Stimulated activated naive CD4-positive, alpha-beta T cell (primary cell): ENCODE measurements at places on chromosomes 1 and 21.
A peak's percentile ranks its signal among the peaks of the same experiment; 100 is the strongest.

DNA sequence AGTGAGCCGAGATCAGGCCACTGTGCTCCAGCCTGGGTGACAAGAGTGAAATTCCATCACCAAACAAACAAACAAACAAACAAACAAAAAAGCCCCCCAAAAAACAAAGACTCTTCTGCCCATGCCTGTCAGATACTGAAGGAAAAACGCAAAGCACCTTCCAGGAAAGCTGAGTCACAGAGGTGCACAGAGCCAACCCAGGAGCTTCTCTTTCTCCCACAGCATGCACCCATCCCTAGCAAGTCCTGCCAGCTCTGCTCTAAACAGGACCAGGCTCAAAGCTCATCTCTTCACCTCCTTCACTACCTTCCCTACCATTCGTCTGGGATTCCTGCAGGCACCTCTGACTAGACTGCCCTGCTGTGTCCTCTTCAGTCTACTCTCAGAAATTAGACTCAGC lies 46.5 kb downstream of the ETS2 start:
- DNase-seq = no peak

DNA sequence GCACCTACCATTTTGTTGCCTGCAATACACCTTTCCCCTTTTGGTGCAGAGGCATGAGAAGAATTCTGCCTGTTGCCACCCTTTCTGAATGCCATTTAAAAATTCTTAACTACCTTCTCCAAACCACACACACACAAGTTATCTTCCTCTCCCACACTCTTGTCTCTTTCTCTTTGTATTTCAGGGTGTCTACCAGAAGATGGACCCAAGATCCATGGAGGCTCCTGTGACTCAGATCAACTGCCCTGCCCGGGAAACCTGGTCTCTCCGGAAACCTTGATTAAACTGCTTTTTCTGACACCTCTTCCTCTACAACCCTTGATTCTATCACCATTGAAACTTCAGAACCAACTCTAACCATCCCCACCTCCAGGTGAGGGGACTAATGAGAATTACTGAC lies 2.4 kb upstream of the TARS2 start:
- no peak for DNase-seq

DNA sequence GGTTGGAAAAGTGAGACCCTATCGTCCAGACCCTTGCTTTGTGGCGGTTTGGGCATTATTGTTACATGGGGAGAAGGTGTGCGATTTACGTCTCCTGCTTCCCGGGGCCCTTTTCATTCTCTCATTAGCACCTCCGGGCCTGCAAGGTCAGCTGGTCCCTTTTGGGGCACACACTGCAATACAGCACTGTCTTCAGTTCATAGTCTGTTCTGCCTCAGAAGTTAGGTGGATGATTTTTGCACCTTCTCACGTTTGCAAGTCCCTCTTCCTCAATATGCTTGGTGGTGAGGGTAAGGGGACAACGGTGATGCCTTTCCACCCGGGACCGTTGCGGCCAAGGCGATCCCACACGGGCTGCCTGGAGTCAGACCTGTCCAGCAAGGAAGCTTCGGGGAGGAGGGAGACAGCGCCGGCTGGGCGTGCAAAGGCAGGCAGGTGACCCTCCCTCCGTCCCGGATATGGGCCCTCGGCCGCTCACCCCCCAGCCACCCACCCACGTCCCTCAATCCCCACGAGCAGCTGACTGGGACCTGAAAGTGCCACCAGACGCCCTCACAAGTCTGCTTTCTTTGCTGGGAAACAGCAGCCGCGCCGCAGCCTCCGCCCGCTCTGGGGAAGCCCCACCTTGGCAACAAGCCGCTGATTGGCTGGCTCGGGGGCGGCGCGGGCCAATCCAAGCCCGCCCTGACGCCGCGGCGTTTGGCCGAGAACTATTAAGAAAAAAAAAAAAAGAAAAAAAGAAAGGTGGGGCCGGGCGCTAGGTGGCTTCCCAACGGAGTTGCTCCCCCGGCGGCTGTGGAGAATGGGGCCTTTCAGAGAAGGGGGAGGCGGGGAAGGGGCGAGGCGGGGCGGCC lies 21.7 kb downstream of the BTG2 start:
- DNase-seq = peak; percentile 93

- DNase-seq = no peak
Observed at GRCh38 chr1:23456226-23456625, 27.8 kb downstream of the ASAP3 start.

- DNase-seq = no peak
Observed at GRCh38 chr1:114219172-114219868, 65.7 kb upstream of the SYT6 start.

DNA sequence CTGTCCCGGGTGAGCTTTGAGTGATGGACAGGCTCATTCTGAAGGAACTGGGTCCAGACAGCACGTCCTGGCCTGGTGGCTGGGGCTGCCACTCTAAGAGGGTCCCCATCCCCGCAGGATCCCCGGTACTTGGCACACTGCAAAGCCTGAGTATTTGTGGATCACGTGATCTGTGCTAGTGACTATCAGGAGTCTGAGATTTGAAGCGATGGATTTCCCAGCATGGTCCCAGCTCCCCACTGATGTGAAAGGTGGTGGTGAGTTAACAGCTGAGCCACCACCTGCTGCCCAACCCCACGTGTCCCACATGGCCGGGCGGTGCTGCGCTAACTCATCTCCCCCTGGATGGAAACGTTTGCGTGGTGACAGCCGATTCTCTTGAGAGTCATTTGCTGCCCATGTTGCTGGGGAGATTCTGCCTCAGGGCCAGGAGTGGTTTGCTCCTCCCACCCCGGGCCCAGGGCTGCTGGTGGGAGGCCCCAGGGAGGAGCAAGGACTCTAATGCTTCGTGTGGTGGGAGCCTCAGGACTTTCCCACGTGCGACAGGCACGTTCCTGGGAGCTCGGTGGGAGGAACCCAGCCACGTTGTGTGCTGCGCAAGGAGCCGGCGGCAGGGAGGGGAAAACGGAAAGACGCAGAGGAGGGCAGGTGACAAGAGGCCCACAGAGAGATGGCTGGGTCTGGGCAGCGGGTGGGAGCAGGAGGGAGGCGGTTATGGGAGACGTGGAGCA lies 15.1 kb downstream of the FAAP20 start:
- no peak for DNase-seq

DNA sequence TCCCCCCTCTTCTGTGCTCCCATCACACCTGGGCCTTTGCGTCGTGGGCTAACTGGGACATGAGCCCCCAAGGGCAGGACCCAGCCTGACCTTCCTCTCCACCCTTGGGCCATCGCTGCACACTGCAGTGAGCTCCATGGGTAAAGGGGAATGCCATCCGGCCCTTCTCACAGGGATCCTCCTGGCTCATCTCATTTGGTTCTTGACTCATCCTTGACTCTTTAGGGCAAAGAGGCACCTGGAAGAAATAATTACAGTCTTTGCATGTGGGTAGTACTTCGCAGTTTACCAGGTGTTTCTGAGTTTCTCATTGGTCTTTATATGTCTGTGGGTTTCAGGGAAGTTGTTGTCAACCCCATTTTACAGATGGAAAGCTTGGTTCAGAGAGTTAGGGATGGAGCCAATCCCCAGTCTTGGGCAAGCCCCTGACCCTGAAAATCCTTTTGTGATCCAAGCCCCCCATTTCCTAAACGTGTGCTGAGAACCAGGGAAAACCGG lies 59.3 kb upstream of the ID3 start:
- no peak for DNase-seq

DNA sequence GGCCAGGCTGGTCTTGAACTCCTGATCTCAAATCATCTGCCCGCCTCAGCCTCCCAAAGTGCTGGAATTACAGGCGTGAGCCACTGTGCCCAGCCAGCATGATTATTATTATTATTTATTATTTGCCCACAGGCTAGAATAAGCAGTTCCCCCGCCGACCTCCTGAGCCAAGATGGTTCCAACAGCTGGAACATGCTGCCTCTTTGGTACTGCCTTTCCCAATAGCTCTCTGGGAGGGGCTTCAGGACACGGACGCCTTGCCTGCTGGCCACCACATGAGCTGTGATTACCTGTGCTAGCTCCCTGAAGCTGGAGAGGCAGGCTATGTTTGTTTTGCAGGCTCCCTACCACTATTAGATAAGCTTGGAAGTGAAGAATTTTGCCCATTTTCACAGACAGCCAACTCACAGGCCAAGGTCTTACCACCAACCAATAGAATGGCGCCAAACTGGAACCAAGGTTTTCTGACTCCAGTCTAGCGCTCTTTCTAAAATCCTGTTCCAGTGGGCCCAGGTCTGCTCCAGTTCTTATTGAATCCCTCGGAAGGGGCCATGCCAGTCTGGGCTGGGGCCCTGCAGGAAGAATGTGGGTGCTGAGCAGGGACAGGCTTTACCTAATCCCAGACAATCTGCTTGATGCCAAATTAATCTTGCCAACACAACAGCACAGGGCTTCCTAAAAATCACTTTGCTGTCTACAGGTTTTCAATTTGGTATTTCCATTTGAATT lies 2.1 kb upstream of the GPR61 start:
- DNase-seq = no peak

GRCh38 chr1:194930132-194930531 lies 1678.1 kb downstream of the KCNT2 start:
- no peak for DNase-seq

DNA sequence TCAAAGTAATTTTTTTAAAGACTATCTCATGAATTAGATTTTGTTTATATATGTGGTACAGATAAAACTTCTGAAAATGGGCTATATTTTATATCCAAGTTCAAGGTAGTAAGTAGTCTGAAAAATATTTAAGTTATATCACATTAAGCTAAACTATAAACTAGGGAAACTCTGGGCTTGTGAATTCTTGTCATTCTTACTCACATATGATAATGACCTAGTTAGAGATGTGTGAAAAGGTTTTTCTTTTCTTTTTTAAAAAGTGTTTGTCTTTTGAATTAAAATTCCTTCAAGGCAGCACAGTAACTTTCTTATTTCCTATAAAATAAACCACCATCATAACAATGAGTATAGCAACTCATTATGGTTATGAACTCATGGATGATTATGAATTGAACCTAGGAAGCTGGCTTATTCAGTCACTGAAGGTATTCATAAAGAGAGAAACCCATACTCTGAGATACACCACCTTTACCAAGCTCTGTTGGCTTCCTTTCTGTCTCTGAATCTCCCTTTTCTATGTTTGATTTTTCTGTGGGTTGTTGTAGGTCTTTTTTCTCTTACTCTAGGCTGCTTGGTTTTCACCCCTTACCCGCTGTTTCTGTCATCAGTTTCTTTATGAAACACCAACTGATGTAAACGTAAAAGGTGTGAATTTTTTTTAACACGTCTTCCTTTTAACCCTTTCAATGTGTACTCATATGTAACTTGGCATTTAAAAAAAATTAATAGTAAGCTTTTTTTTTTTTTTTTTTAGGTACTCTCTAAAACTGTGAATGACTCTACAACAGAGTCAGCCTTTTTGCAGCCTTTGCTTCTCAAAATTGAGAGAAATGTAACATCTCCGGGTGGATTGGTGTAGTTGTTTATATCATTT lies 25.2 kb downstream of the IL12RB2 start:
- DNase-seq = no peak

GRCh38 chr1:116861137-116861536 lies 48.6 kb upstream of the PTGFRN start:
- no peak for DNase-seq

GRCh38 chr1:19840228-19840627 lies 25.1 kb upstream of the RNF186 start:
- no peak for DNase-seq

GRCh38 chr1:208206092-208206698 lies 38.0 kb downstream of the PLXNA2 start:
- no peak for DNase-seq

DNA sequence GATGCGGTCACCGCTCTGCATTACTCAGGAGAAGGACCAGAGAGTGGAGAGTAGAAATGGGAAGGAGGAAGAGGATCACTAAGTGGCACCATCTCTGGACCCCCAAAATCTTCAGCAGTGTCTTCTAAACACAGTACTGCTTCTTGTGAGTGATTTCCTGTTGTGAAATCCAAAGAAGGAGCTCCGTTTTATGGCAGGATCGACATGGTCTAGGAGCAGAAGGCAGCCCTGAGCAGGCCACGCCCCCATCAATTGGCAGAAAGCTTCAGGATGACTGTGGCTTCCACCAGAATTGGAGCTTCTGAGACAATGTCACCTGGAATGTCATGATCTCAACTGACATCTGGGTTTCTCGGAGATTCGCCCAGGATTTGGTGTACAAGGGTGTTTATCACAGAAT lies 171.5 kb downstream of the ADSS2 start:
- no peak for DNase-seq

GRCh38 chr1:205017766-205018165 lies 25.2 kb upstream of the CNTN2 start:
- DNase-seq = no peak

DNA sequence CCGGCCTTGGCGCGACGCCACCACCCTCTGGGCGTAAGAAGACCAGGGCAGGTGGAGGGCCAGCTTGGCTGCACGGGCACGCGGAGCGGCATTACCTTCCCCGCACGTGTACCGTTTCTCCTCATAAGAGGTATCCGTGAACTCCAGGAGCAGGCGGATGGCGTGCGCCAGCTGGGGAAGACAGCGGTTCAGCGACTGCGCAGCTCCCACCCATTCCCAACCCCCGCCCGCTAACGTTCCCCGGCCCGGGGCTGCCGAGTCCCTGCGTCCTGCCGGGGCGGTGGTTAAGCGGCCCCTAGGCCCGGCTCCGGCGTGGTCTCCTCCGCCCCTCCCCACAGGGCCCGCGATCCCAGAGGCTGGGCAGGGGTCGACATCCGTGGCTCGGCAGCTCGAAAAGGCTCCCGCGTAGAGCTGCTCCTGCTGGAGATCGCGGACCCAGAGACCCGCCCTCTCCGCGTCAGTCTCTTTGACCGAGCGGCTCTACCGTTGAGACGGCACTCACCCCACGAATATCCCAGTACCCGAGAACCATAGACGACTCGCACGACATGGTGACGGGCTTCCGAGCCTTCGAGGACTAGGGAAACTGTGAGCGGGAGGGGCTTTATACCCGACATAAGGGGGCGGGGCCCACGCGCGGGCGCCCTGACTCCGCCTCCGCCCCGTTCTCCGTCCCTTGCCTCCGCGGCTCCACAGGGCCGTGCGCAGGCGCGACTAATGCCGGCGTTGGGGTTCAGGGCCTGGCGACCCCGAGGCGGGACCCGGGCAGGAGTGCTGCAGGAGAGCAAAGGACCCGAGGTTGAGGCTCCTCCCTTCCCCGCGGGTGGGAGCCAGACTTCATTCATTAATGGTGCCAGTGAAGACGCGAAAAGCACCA lies 862 bp downstream of the GSTM3 start:
- DNase-seq = peak; percentile 87

DNA sequence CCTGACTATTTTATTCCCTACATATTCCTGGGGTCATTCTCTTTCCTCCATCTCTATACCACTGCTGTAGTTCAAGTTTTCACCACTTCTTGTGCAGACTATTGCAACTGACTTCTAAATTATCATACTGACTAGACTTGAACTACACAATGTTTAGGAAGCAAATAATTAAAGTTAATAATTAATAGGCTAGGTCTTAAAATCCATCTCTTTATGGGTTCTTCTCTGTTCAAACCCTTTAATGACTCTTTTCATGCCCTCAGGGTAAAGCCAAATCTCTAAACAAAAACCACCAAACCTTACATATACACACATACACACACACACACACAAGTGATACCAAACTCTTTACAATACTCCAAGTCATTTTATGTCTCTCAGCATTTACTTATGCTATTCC lies 22.3 kb upstream of the MOB3C start:
- no peak for DNase-seq

GRCh38 chr21:44696572-44696971 lies 400 bp upstream of the KRTAP10-12 start:
- DNase-seq = no peak
